ENCODE measurements at places on chromosomes 5 and 9. TPM values are rescaled to one million over a fixed set of nuclear protein-coding genes. Genes with fewer than 3 reads are reported as not detected.

Gene FBP2
- total RNA-seq: 1.5 TPM

DNA sequence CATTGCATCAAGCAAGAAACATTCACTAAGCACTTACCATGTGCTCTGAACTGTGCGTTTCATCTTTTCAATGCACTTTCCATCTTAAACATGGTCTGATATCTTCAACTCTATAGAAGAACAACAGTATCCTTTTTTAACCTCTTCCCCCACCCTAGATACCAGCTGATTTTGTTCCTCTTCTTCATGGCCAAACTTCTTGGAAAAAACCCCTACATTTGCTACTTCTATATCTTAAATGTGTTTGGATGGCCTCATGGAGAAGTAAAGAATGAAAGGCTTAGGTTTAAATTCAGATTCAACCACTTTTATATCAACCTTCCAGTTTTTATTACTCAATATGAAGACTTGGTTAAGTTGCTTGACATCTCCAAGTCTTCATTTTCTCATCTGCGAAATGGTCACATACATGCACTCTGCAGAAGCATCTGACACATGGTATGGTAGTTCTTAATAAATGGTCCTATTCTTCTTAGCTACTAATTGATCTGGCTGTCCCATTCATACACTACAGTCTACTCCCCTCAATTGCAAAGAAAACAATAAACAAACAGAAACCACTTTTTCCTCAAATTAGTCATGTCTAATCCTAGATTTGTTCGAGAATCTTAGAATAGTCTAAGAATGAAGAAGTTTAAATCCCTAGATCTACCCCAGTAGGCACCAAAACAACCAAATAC lies 59.4 kb downstream of the FYB1 start:
- DNase-seq: no peak

GRCh38 chr5:73030995-73031394 lies 75.2 kb downstream of the FCHO2 start:
- DNase-seq: no peak

DNA sequence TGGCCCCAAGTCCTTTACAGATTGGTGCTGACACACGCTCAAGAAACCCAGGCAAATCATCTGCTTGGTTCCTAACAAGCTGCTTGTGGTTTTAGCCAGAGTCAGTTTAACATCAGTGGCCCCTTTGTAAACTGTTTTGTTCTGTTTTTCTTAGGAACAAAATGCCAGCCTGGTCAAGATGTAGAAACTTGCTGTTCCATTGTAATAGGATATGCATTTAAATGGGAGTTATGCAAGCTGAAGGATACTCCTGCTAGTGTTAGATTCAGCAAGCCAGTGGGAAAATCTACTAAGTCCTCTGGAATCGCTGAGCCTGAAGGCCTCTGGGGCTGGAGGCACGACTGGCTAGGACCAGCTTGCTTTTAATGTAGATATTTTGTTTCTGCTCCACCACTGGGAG lies 391.1 kb downstream of the TLE4 start:
- DNase-seq: no peak

GRCh38 chr9:75046725-75047345 lies 18.7 kb upstream of the CARNMT1 start:
- no peak for DNase-seq

- DNase-seq: no peak
Measured at GRCh38 chr5:41708604-41708940, 161.7 kb downstream of the OXCT1 start.

DNA sequence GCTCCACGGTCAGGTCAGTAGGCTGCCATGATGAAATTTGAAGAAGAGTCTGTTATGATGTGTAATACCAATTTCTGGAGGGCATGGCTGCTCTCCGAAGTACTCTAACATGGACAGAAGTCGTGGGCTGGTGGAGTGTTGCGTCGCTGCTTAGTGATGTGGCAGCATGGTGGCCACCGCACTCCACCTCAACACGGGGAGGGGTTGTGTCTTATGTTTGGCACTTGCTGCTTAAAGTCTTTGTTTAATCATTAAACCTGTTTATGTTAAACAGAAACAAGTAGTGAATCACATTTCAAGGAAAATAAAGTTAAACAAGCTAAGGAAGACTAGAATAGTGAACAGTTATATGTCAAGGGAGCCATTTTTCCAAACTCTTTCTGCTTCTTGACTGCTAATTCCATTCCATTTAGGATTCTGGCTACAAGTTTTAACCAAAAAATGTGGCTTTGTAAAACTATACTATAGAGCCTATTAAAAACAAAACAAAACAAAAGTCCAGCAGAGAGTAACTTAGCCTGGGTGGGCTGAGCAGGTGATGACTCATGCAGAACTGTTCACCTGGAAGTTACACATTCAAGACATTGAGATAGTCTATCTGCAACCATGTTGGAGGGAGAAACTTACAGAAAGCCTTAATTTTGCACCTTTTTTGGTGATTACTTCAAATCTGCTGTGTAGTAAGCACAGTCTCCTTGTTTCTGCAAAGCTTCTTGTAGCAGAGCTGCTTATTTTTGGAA lies 9.5 kb downstream of the HABP4 start:
- DNase-seq: no peak

Measured in lower leg skin (tissue), 4 donors.